ENCODE measurements at places on chromosomes 12 and 14.

- no peak for DNase-seq
These were observed 23.0 kb upstream of the EIF2B2 start for GRCh38 chr14:74979442-74980397.

DNA sequence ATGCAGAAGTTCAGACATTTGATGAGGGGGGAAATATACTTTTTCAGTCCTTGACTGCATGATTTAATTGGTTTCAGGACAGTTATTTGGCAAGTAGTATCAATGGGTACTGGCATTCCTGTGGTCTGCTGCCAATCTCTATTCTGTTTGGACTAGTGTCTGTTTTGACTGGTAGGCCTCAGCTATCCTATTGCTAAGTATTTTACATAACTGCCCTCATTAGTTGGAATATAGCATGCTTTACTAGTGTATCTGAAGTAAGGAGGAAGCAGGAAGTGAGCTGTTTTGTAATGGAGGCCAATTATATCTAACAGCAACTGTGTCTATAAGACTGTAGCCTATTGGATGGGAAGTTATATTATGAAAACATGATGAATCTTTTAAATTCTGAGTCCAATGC, 104.3 kb downstream of the FLRT2 start:
- DNase-seq: no peak

- no peak for DNase-seq
These were observed 93.7 kb upstream of the FUT8 start for GRCh38 chr14:65318636-65319506.

- DNase-seq: peak; percentile 48
These were observed 1.0 kb downstream of the HIP1R start for GRCh38 chr12:122836027-122836921.

- no peak for DNase-seq
These were observed 218.5 kb downstream of the PHLDA1 start for GRCh38 chr12:75813072-75813471.

DNA sequence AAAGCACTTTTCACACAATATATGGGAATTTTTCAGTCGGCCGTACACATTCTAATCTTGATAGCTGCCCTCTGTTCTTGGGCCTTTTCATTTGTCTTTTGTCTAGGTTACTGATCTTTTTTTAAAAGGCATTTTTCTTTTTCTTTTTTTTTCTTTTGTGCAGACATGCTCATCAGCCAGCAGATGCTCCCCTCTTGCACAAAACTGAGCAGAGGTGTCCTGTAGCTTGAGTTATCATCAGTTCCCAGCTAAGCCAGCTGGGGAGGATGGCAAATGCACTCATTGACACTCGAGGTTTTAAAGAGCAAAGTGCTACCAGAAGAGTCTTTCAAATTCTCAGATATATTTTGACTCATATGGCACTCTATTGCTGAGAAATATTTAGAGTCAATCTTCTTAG, 913.9 kb upstream of the SEL1L start:
- DNase-seq: no peak

DNA sequence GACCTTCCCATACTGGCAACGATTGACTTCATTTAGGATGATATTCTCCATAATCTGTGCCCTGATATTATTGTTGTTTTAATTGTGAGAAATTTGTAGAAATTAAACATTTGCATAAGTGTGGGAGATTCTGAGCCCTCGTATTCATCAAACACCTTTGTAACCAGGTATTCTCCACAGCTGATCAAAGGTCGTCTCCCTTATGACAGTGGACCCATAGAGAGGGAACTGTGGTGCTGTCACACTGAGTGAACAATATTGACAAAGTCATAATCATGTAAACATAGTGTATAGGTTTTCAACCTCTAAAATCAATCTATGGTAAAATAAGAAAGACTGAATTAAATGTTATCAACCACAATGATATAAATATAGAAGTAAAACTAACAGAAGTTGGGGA, 14.9 kb upstream of the PLEKHG3 start:
- DNase-seq: no peak

GRCh38 chr14:97490521-97491070, 693.4 kb downstream of the VRK1 start:
- DNase-seq: no peak

- DNase-seq: no peak
These were observed 208.5 kb downstream of the FOXG1 start for GRCh38 chr14:28975084-28975483.

DNA sequence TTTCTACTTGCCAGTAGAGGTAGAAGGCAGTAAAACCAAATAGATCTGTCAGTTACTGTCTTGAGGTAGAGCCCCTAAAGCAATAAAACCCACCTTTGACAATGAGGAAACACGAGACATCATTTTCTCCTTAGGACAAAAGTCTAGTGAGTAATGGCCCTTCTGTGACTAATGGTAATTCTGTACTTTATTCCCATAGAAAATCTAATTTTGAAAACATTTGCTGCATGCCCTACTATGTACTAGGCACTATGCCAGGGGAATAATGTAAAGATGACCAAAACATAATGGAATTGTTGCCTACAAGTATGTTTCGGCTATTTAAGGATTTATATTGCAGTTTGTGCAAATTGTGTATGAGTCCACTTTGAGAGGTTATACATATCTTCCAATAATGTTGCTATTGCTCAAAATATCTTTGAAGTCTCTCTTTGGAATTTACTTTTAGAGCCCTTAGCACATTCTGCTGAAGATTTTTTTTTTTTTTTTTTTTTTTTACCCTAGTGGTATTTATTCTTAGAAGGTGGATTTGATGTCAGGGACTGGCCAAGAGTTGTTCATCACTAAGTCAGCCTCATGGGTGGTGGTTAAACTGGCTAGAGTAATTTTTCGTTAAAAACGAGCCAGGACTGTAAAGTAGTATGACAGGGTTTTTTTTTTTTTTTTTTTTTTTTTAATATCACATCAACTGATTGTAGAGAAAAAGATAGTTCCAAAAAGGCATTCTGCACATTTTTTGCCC, 109.7 kb downstream of the CRADD start:
- no peak for DNase-seq

- DNase-seq: no peak
These were observed 32.9 kb downstream of the MAP1LC3B2 start for GRCh38 chr12:116591855-116592637.

- no peak for DNase-seq
These were observed 149.1 kb upstream of the HMGA2 start for GRCh38 chr12:65675141-65675621.
